ENCODE measurements at places on chromosomes 13 and 19. TPM values are rescaled to one million over a fixed set of nuclear protein-coding genes. Genes with fewer than 3 reads are reported as not detected.

- DNase-seq = no peak
Observed at GRCh38 chr13:28953714-28954418, 133.7 kb downstream of the MTUS2 start.

DNA sequence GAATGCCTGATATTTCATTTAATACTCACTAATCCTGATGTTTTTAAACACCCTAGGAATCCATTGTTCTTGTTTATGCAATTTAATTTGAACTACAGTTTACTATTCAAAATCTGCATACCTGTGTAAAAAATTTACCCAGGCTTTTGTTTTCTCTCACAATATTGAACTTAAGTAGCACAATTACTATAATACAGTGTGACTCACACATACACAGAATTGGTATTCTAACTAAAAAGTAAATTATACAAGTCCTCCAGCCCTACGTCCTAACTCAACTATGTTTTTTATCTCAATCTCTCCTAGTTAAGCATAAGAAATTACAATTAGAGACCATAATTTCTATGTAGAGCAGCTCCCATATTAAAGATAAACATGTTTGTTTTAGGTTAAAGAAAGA, 41.8 kb downstream of the MYCBP2 start:
- no peak for DNase-seq

The ZNF699 gene
- 6.4 TPM for polyA plus RNA-seq

The COL4A1 gene
- 679 TPM for polyA plus RNA-seq
